ENCODE measurements at places on chromosomes 16 and 17.

DNA sequence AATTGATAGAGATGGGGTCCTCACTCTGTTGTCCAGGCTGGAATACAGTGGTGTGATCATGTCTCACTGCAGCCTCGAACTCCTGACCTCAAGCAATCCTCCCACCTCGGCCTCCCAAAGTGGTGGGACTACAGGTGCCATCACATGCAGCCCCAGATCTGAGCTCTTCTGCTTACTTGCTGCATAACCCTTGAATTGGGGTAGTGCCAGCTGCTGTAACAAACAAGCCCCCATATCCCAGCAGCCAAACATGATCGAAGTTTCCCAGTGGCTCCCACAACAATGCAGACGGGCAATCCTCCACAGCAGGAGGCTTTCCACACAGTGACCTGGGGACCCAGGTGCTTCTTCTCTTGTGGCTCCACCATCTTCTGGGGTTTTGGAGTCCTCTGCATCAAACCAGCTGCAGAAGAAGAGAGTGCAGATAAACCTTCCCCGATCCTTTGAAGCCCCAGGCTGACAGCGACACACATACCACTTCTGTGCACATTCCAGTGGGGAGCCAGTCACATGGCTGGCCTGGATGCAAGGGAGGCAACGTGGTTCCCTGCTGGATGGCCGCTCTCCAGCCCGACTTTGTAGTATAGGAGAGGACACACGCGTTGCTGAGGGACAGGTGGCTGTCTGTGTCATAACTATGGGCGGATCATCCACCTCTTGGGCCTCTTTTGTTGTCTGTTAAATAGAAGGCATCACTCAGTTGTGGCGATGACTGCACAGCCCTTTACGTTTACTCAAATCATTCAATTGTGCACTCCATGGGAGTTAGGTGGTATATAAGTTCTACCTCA lies 16.7 kb downstream of the SBK1 start:
- no peak for DNase-seq

- no peak for DNase-seq
Measured at GRCh38 chr17:3771140-3771539, 29.8 kb downstream of the ITGAE start.

DNA sequence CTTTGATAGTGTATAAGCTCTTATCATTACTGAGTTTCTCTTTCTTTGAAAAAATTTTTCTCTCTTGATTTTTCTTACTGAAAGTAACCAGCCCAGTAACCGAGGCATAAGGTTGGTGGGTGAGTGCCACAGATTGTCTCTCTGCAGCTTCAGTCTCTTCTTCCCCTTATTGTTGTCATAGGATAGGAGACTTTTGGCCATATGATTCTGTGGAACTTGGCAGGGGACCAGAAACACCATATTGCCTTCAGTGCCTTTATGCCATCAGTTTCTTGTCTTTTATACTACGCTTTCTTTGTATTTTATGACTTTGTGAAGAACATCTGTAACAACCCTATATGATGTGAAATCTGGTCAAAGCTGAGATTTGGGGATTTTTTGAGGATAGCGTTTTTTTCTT lies 341.6 kb upstream of the TBX2 start:
- DNase-seq, result no peak

DNA sequence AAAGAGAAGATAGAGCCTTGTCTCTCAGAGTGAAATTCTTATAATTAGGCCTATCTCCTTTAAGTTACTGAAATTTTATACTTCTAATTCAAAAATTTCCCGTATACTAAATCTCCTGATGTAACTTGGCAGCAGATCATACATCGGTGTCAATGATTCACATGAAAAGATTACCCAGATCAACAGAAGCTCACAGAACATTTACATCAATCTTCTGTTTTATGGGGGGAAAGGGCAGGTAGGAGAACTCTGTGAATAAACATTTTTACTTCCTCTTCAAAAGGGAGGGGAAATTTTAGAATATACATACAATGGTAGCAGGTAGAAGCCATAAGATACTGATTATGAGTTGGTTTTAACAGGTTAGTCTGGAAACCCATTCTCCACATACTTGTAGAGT lies 43.1 kb downstream of the PHLPP2 start:
- no peak for DNase-seq

DNA sequence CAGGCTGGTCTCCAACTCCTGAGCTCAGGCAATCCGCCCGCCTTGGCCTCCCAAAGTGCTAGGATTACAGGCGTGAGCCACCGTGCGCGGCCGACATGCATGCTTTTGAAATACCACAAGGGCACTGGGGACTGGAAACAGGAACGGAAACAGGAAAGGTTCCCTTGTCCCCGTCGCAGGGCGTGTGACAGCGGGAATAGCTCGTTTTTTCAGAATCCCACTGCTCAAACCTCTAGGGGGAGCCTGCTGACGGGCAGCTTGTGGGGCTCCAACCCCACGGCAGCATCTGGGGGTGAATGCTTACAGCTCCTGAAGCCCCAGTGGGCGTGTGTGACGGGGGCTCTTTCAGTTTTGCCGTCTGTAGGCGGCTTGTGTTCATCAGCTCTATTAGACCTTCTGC lies 18.8 kb upstream of the ASGR2 start:
- no peak for DNase-seq
